ENCODE measurements at places on chromosomes 1 and 21.
A peak's percentile ranks its signal among the peaks of the same experiment; 100 is the strongest.

DNA sequence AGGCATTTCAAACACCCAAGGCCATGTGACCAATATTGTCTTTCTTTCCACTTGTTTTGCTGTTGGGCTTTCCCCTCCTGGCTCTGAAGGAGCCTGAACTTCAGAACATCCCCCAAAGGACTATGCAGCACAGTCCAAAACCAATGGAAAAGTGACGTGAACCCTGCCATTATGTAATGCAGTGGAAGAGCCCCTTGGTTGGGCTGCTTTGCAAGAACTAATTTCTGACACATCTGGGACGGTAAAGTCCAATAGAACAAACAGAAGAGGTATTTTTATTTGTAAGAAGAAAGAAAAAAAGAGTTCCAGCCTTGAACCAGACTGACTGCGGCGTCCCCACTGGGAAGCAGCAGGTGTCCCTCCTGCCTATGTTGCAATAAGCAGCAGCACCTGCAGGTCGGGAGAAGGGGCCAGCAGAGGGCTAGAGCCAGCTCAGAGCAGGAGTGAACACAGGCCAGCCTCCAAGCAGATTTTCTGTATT lies 116.7 kb downstream of the CDC7 start:
- DNase-seq: no peak

DNA sequence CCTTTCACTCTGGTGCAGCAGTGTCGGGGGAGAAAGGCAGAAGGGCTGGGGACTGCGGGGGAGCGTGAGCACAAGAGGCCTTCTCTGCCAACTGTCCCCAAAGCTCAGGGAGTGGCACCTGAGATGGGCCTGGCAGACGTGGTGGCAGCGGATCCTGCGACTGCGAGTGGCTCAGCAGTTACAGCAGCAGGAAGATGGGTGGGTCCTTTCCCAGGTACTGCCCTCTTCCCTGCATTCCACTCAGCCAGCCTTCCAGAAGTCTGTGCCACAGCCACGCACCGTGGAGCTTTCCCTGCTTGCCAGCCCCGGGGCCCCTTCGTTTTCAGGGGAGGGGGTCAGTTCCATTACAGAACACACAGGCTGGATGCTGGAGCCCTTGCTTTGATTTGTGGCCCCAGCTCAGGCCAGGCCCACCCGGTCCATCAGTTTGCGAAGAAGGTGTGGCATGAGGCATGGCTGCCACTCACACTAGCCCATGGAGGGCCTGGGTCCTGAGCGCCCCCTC lies 17.2 kb downstream of the MTHFR start:
- DNase-seq: no peak

- no peak for DNase-seq
Observed at GRCh38 chr1:48002142-48002541, 5.0 kb upstream of the TRABD2B start.

GRCh38 chr21:44542716-44543115 lies 2.7 kb upstream of the KRTAP10-1 start:
- no peak for DNase-seq

DNA sequence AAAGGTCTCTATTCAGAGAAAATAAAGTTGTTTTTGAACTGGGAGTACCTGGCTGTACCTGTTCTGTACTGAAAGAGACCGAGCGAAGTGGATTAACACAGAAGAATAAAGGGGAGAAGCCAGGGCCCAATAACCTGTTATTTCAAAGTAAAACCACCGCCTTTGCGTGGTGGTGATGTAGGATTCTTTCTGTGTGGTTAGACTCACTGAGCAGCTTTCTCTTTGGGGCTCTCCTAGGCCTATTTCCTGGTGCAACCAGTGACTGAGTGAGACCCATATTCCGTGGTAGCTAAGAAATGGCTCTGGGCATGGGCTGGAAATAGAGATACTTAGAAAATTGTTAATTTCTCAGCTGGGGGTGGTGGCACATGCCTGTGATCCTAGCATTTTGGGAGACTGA lies 99.9 kb downstream of the XCL2 start:
- no peak for DNase-seq

DNA sequence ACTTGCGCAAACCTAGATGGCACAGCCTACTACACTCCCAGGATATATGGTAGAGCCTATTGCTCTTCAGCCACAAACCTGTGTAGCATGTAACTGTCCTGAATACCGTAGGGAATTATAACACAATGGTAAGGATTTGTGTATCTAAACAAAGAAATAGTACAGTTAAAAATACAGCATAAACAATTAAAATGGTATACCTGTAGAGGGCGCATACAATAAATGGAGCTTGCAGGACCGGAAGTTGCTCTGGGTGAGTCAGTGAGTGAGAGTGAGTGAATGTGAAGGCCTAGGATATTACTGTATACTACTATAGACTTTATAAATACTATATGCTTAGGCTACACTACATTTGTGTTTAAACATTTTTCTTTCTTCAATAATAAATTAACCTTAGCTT lies 99.3 kb downstream of the PLD5 start:
- no peak for DNase-seq

- DNase-seq: peak; percentile 47
Observed at GRCh38 chr1:84836145-84836544, 56.9 kb downstream of the LPAR3 start.

- no peak for DNase-seq
Observed at GRCh38 chr1:234611847-234612351, 1.9 kb upstream of the IRF2BP2 start.

DNA sequence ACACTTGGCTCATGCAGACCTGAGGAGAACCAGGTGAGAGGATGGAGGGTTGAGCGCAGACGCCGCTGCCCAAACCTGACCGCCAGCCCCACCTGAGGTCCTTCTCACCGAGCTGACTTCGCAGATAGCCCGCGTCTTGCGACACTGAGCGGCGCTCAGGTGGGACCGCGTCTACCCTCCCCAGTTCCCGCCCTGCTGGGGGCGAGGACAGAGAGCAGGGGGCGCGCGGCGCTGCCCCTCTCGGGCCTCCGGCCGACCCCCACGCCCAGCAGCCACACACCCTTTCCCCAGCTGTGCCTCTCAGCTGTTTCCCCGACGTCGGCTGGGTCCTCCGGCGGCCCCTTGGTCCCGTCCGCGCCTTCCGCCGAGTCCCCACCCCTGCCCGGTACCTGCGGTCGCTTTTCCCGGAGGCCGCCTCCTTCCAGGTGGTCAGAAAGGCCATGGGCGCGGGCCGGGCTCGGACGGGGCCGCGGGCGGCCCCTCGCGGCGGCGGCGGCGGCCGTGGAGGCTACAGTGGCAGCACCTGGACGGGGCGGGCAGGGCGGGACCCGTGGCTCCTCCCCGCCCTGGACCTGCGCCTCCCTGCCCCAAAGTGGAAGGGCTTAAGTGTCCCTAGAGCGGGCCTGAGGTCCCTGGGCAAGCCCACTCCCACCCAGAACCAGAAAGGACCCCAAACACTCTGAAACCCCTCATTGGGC lies 14.4 kb upstream of the TTC39A start:
- DNase-seq: no peak

GRCh38 chr1:50972766-50973165 lies 2.7 kb downstream of the CDKN2C start:
- DNase-seq: no peak
